SJCRH30 (cell line): ENCODE measurements at places on chromosomes 2 and 18. TPM values are rescaled to one million over a fixed set of nuclear protein-coding genes. Genes with fewer than 3 reads are reported as not detected.
A peak's percentile ranks its signal among the peaks of the same experiment; 100 is the strongest.

GRCh38 chr2:121688820-121689219, 39.6 kb upstream of the CLASP1 start:
- DNase-seq = peak; percentile 79

Gene LYG2
- 0.30 and 0.36 TPM in 2 replicates for total RNA-seq

Gene AMER3
- total RNA-seq = not detected in 2 replicates

GRCh38 chr2:181847702-181848101, 43.8 kb upstream of the ITPRID2 start:
- DNase-seq = no peak

Gene ST8SIA3
- total RNA-seq = under 0.01 TPM in 1 of 2 replicates, not detected in the other
